ENCODE measurements at places on chromosomes 12 and 14. TPM values are rescaled to one million over a fixed set of nuclear protein-coding genes. Genes with fewer than 3 reads are reported as not detected.

The FUT8 gene
- total RNA-seq: 113 TPM

The CEP170B gene
- total RNA-seq: 30.2 TPM

The DHRS2 gene
- not detected for total RNA-seq

The NR1H4 gene
- total RNA-seq: not detected

The CAPS2 gene
- total RNA-seq: 1.8 TPM

The KIF5A gene
- total RNA-seq: under 0.01 TPM

Measured in placental pericyte (primary cell).